ENCODE measurements at places on chromosomes 1 and 21.

DNA sequence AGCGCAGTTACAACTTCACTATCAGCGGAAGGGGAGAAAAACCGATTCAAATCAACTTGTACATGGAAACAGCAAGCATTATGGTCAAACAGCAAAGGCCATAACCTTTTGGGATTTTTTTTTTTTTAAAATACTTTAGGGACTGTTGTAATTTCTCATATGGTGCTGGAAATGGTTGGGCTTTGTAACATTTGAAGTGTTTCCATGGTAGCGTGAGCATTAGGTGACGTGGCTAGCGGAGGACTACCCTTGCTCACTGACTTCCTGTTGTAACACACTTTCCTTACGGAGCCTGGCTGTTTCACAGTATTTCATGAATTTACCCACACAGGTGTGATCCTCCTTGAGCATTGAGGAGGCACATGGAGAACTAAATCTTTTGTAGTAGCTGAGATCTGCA, 269.5 kb downstream of the TM2D1 start:
- no peak for DNase-seq

DNA sequence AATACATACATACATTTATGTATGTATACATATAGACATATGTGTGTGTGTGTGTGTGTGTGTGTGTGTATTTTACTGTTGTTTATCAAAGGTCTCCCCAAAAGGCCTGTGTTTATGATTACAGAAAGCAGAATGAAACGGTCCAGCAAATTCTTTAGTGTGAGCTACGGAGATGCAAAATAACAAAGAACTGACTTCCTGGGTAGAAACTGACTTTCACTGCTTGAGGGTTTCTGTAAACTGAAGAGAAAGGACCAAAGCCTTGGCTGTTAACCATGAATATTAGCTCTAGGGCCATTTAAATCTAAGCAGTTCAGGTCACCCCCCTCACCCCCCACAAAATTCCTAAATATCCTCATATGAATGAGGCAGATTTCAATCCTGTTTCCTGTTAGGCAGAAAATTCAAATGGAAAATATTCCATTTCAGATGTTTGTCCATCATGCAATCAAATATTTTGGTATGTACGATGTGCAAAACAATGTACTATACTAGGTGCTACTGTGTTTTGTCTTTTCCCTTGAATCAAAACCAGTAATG, 213.2 kb downstream of the TGFB2 start:
- DNase-seq: peak; percentile 23

DNA sequence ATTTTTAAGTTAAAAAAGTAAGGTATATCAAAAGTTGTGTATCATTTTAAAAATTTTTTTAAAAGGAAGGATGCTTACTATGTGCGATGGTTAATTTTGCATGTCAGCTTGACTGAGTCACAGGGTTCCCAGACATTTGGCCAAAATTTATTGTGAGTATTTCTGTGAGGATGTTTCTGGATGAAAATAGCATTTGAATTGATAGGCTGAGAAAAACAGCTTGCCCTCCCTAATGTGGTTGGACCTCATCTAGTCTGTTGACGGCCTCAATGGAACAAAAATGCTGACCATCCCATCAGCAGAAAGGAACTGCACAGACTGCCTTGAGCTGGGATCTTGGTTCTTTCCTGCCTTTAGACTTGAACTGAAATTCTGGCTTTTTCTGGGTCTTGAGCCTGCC, 724.5 kb downstream of the NCAM2 start:
- no peak for DNase-seq

DNA sequence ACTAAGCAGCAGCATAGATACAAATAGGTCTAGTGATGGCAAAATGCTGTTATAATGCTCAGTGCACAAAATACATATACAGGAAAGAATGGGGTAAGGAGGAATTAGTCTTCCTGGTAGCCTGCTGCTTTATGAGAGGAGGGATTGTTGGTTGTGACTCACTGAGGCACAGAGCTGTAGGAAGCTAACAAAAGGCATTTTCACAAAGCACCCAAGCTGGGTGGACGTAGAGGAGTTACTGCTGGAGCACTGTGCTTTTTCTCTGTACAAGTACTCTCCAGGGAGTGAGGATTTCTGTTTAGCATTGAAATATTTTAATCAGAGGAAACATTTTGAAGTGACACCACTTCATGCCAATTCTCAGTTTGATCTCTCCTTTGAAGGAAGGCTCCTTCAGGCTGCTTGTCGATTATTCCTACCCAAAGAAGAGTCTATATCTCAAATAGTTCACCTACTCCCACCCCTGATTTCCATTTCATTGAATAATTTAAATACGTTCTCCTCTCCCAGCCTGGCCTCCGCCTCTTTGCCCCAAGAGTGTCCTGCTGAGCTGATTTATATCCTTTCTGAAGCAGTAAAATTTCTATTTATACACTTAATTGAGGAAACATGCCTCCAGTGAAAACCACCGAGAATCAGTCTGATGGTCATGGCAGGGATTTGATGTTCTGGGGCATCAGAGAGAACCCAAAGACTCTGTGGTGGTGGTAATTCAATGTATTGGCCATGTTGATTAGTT, 271.9 kb downstream of the HHAT start:
- DNase-seq: no peak

DNA sequence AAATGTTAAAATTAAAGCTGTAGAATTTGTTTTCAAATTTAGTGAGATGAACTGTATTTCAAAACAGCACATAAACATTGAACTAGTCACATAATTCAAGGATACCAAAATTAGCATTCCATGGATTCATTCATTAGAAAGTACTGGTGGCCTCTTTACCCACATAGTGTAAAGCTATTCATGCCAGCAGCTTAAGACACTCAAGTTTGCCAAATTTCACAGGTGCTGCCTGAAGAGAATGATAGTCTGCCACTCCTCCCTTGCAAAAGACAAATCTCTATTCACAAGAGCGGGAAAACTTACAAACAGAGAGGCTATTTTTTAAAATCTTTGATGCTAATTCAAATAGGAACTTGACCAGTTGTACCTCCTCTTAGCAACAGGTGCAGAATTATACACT, 337.0 kb downstream of the BRINP3 start:
- DNase-seq: no peak

- DNase-seq: peak; percentile 75
These were observed 957 bp downstream of the EPS15 start for GRCh38 chr1:51518033-51518585.

GRCh38 chr21:44555200-44555875, 3.3 kb downstream of the KRTAP10-3 start:
- DNase-seq: no peak

DNA sequence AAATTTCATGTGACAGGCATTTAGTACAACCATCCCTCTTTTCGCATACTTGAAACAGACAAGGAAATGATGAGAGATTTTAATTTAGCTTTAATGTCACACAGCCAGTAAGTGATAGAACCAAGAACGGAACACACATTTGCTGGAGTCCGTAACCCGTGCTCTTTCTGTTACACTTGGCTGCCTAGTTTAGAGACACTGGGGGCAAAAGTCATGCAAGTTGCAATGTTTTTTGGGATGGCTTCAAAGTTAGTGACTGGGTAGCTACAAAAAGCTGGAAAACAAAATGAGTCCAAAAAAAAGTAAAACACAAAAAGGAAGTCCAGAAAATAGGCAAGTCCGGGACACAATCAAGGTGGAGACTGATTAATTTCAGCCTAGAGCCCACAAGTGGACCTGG, 5.9 kb downstream of the NID1 start:
- no peak for DNase-seq

DNA sequence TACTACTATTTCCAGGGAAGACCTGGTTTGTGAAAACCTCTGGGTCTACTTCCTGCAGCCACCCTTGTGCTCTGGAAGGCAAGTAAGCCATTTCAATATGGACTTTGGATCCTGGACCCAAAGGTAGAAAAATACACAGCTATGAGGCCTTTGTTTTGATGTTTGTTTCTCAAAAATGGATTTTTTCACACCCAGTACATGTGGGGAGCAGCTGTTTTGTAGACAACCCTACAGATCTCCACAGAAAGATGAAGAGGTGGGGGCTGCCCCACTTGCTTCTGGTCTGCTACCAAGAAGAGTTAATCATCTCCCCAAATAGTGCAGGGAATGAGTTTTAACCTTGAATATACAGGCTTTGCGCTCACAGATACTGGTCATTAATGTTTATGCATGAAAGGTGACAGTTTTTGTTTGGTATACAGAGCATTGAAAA, 29.2 kb downstream of the ZNF281 start:
- DNase-seq: no peak

- DNase-seq: no peak
These were observed 84.9 kb upstream of the ARHGEF16 start for GRCh38 chr1:3369446-3370076.

DNA sequence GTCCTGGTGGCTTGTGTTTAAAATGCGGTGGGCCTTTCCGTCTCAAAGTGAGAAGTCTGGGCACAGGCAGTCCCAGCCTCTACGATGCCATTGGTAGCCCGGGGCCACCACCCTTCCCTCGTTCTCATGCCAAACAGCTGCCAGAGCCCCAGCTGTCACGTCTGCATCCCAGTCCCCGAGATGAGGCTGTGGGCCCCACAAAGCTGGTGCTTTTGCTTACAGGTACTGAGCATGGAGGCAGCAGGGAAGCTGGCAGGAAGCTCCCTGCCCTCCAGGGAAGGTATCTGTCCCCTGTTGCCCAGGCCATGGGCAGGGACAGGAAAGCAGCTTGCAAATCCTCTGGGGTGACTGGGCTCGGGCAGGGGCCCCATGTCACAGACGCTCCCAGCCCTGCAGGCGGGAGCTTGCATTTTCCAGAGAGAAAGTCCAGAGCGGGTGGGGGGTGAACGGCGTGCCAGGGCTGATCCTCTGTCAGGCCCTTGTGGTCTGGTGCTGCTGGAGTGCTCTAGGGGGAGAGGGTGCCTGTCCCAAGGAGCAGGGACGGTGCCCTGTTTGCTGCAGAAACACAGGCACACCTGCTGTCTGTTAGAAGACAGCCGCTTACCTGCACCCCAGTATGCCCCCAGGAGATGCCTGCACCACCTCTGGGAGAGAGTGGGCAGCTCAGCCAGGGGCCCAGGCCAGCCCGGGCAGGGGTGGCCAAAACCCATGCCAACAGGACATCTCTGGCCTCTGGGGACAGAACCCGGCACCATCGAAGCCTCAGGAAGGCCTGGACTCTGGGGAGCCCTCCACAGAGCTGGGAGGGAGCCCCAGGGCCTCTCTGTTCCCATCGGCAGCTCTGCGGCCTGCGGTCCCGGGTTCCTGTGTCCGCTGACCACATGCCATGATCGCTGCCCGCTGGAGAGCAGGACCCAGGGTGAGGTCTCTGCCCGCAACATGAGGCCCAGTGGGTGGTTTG, 45.9 kb downstream of the SLX9 start:
- no peak for DNase-seq

DNA sequence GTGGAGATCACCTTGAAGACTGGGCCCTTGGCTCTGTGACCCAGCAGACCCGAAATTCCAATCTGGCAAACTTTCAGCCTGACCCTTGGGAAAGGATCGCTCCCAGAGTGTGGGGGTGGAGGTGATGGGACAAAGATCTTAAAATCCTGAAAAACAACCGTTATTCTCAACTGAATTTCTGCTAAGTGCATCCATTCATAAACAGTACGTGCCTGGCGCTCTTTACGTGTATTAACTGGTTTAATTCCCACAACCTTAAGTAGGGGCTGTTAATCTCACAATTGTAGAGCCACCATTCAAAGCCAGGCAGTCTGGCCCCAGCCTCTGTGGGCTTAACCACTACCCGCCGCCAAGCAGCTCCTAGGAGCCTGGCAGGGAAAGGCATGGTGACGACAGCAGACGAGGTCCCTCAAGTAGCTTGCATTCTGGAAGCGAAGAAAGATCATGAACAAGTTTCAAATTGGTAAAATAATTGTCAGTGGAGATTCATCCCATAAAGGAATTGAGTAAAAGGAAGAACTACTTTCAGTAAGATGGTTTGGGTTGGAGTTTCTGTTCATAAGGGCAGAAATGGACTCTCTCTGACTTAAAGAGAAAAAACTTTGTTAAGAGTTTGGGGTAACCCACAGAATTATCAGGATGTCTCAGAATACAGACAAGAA, 11.4 kb upstream of the RGS16 start:
- DNase-seq: peak; percentile 89

- no peak for DNase-seq
These were observed 354.1 kb upstream of the B3GALT2 start for GRCh38 chr1:193540511-193540910.

GRCh38 chr1:47184822-47185677, 4.8 kb downstream of the PDZK1IP1 start:
- DNase-seq: no peak

DNA sequence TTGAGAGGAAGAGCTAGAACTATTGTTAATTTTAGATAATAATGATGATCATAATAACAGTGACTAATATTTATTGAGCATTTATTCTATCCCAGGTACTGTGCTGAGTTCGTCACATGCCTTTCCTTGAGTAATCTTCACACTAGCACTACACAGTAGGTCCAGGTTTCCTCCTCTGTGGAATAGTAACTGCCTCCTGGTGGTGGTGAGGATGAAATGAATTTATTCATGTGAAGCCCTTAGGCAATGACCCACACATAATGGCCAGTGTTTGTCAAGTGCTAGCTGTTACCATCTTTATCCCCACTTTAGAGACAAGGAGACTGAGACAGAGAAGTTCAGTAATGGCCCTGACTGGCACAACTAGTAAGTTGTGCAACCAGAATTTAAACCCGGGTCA, 5.9 kb downstream of the NIPAL3 start:
- no peak for DNase-seq

DNA sequence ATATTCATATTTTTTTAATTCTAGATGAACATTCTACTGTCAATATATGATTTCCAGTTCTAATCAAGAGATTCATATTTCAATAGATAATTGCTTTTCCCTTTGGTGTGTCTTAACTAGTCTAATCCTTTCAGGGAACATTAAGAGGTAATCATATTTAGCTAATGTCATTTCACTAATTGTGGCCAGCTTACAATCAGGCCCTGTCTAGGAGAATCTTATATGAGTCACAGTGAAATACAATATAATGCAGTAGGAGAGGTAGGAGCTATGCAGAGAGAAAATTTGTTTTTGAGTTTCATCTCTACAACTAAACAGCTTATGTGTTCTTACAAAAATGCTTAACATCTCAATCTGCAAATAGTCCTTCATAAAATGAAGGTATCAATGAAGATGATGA, 85.9 kb downstream of the DPYD start:
- DNase-seq: no peak

DNA sequence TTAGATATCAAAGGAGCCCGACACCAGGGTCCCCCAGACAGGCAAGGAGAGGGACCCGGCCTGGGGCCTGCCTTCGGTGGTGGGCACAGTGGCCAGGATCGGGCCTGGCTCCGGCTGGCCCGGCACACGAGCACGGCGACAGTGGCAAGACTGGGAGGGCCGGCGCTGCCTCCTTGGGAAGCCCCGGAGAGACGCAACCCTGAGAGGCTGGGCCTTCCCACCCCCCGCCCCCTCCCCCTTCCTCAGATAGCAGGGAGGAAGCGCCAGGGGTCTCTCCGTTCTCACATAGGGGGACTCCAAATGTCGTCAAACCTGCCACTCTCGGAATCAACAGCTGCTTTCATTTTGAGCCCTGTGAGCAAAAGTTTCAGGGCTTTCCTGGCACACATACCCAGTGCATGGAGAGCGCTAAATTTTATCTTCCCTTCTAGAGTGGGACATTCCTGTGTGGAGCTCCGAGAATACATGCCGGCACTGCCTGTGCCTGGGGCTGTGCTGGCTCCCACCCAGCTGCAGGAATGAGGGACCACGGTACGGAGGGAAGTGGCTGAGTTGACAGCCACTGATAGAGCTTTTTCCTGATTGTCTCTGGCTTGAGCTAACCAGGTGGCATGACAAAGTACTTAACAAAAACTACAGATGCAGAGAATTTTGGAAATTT, 62.4 kb downstream of the CD247 start:
- DNase-seq: no peak

All from eye (tissue), 1 donor.